ENCODE measurements at places on chromosomes 3 and 15.

DNA sequence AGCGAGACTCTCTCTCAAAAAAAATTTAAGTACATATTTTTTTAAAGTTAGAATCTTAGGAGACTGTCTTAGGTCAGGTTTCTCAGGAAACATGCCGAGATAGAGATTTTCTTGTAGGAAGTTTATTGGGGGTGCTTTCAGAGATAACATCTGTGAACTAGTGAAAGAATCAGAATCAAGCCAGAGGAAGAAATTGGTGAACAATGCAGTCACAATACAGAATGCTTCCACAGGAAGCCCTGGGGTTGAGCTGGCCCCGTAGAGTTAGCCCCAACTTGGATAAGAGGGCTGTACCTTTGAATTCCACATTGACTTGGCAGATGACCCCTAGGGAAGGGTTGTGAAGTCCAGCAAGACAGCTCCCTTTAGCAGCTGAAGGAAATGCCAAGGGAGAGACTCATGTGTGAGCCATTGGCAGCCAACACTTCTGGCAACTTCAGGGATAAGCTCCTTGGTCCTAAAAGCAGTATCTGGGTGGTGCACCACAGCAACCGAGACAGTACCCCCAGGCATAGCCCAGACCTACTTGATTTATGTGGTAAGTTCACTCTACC, 7.1 kb upstream of the PLCB2 start:
- DNase-seq: no peak

GRCh38 chr15:52730173-52730572, 51.0 kb upstream of the ATOSA start:
- no peak for DNase-seq

DNA sequence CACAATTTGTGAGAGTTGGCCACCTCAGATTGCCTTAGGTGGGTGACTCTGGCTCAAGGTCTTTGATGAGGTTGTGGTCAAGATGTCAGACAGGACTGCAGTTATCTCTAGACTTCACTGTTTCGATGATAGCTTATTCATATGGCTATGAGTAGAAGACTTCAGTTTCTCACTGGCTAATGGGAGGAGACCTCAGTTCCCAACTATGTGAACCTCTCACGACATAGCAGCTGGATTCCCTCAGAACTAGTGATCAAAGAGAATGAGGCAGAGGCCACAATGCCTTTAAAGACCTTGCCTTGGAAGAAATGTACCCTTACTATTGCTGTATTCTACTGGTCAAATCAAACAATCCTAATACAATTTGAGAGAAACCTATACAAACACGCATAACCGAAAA, 607.5 kb upstream of the ROBO2 start:
- DNase-seq: no peak

- no peak for DNase-seq
Observed at GRCh38 chr3:150106740-150107428, 136.2 kb upstream of the PFN2 start.

- DNase-seq: no peak
Observed at GRCh38 chr3:10512687-10513086, 7.3 kb upstream of the ATP2B2 start.

DNA sequence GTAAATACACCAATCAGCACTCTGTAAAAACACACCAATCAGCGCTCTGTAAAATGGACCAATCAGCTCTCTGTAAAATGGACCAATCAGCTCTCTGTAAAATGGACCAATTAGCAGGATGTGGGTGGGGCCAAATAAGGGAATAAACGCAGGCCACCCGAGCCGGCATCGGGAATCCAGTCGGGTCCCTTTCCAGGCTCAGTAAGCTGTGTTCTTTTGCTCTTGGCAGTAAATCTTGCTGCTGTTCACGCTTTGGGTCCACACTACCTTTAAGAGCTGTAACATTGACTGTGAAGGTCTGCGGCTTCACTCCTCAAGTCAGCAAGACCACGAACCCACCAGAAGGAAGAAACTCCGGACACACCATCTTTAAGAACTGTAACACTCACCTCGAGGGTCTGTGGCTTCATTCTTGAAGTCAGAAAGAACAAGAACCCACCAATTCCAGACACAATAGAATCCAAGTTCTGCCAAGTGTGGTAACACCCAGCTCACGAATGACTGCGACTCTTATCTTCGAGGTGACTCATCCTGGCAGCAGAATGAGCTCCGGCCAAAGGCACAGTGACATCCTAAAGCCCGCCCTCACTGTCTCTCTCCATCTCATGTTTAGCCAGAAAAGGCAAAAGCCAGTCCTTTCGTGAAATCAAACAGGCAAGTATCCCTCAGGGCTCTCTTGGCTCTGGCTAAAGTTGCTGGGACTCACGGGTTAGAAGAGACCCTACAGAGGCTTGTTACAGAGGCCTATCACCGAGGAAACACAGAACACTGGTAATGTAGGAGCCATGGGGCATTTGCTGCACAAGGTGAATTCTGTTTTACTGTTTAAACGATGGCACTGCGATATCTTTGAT, 155.2 kb downstream of the FAM43A start:
- no peak for DNase-seq

- DNase-seq: no peak
Observed at GRCh38 chr3:152349392-152349791, 80.7 kb downstream of the MBNL1 start.

DNA sequence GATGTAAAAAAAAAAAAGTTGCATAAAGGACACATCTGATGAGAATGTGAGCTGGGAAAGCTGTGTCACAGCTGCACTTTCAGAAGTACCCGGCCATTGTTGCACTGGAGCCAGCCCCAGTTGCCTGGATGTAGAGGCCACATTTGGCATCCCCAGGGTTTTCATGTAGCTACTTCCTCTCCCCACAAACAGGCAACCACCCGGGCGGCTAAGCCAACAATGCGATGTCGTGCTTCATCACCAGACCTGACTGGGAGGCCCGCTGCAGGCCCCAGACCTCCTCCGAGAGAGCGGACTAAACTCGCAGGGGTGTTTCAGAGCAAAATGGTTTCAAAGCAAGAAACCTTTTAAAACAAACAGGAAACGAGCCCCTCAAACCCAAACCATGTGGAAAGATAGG, 142.3 kb downstream of the TMCO5A start:
- no peak for DNase-seq

GRCh38 chr3:14289590-14290461, 111.2 kb downstream of the LSM3 start:
- DNase-seq: no peak

GRCh38 chr3:193974191-193974652, 161.7 kb upstream of the HES1 start:
- no peak for DNase-seq

GRCh38 chr3:69179740-69180372, 57.5 kb upstream of the LMOD3 start:
- no peak for DNase-seq

DNA sequence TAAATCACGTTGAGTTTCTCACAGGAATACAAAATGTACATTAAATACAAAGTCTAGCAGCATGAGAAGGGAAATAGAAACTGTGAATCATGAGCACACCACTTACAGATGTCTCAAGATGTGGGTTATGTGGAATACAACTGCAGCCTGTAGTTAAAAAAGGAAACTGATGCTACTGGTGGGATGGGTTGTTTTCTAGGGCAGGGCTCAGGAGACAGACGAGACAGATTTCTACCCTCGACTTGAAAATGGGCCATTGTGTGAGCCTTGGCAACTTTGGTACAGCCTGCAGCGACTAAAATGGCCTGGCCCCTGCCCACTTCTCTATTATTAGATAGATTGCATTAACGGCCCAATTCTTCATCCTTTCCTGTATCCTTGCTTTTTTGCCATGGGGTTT, 293.1 kb downstream of the SUCLG2 start:
- no peak for DNase-seq

- no peak for DNase-seq
Observed at GRCh38 chr3:188180114-188180513, 26.2 kb downstream of the LPP start.
